Glutamatergic neuron (in vitro differentiated cells): ENCODE measurements at places on chromosomes 16 and 17. TPM values are rescaled to one million over a fixed set of nuclear protein-coding genes. Genes with fewer than 3 reads are reported as not detected.

USP10 gene
- 100 TPM for total RNA-seq

ARL17B gene
- total RNA-seq = 15.3 TPM

NUBP2 gene
- 66.1 TPM for total RNA-seq

RAB26 gene
- total RNA-seq = 292 TPM

MT1M gene
- total RNA-seq = not detected

TMC7 gene
- total RNA-seq = 2.5 TPM
